ENCODE measurements at places on chromosomes 11 and 22. TPM values are rescaled to one million over a fixed set of nuclear protein-coding genes. Genes with fewer than 3 reads are reported as not detected.

GRCh38 chr11:57476757-57477506, 16.6 kb downstream of the RTN4RL2 start:
- H3K4me1 ChIP-seq = peaks cover 42% of the 10 kb centered on the region
- H3K36me3 ChIP-seq = no peaks in the 10 kb centered on the region
- H3K4me3 ChIP-seq = peak overlapping the region; percentile 80
- no peak overlapping the region for H3K27ac ChIP-seq
- H3K27me3 ChIP-seq = peaks cover 33% of the 10 kb centered on the region

- H3K36me3 ChIP-seq = no peaks in the 10 kb centered on the region
- no peaks in the 10 kb centered on the region for H3K4me1 ChIP-seq
- no peak overlapping the region for H3K27ac ChIP-seq
- peaks cover 7% of the 10 kb centered on the region for H3K27me3 ChIP-seq
Observed at GRCh38 chr22:33302549-33302948, 244.4 kb upstream of the SYN3 start.

DNA sequence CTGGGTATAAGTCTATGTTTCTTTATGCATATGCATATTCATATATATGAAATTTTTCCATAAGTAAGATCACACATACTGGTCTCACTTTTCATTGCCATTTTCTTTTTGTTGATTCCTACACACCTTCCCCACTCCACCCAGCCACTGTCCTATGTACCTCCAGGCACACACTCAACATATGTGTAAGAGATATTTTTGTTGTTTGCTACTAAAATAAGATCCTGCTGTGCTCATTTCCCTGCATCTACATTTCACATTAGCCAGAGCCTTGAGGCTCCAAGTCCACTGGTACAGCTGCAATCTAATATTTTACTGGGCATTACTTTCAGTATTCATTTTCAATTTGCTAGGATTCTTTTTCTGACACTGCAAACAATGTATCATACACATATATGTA, 8.1 kb upstream of the KRTAP5-10 start:
- no peaks in the 10 kb centered on the region for H3K36me3 ChIP-seq
- no peak overlapping the region for H3K27ac ChIP-seq
- no peaks in the 10 kb centered on the region for H3K4me1 ChIP-seq
- no peak overlapping the region for H3K4me3 ChIP-seq

The MOGAT2 gene
- total RNA-seq = not detected

DNA sequence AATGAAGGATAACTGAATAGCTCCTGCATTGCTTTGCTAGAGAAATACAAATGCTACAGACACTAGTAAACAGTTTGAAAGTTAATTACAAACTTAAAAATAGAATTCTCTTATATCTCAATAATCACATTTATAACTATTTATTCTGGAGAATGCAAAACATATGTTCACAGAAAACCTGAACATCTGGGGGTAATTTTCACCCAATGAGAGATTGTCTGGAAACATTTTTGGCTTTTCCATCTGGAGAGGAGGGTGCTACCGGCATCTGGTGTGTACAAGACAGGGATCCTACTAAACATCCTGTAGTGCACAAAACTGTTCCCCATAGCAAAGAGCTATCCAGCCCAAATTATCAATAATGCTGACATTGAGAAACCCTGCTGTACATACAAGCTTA, 378.4 kb upstream of the CHORDC1 start:
- no peak overlapping the region for H3K27ac ChIP-seq
- H3K4me1 ChIP-seq = no peaks in the 10 kb centered on the region
- no peaks in the 10 kb centered on the region for H3K27me3 ChIP-seq
- H3K4me3 ChIP-seq = no peak overlapping the region
- no peak for DNase-seq

- no peak for DNase-seq
- H3K4me3 ChIP-seq = no peak overlapping the region
- no peaks in the 10 kb centered on the region for H3K36me3 ChIP-seq
Observed at GRCh38 chr11:34750692-34751405, 130.0 kb downstream of the EHF start.

GRCh38 chr11:123694551-123694950, 40.1 kb upstream of the SCN3B start:
- no peak overlapping the region for H3K27ac ChIP-seq
- peaks cover 6% of the 10 kb centered on the region for H3K4me1 ChIP-seq
- peaks cover 38% of the 10 kb centered on the region for H3K27me3 ChIP-seq
- H3K4me3 ChIP-seq = no peak overlapping the region
- no peak for DNase-seq

DNA sequence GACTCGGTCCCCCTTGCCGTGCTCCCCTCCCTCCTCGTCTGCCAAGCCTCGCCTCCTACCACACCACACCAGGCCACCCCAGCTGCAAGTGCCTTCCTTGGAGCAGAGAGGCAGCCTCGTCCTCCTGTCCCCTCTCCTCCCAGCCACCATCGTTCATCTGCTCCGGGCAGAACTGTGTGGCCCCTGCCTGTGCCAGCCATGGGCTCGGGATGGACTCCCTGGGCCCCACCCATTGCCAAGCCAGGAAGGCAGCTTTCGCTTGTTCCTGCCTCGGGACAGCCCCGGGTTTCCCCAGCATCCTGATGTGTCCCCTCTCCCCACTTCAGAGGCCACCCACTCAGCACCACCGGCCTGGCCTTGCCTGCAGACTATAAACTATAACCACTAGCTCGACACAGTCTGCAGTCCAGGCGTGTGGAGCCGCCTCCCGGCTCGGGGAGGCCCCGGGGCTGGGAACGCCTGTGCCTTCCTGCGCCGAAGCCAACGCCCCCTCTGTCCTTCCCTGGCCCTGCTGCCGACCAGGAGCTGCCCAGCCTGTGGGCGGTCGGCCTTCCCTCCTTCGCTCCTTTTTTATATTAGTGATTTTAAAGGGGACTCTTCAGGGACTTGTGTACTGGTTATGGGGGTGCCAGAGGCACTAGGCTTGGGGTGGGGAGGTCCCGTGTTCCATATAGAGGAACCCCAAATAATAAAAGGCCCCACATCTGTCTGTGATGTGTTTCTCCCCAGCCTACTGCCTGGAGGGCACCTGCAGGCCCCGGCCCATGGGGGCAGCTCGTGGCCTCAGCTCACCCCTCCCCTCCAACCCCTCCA, 29.8 kb downstream of the CAPN1 start:
- peaks cover 13% of the 10 kb centered on the region for H3K4me1 ChIP-seq
- no peaks in the 10 kb centered on the region for H3K27me3 ChIP-seq
- no peak for DNase-seq
- no peak overlapping the region for H3K4me3 ChIP-seq

The MS4A15 gene
- not detected for total RNA-seq

DNA sequence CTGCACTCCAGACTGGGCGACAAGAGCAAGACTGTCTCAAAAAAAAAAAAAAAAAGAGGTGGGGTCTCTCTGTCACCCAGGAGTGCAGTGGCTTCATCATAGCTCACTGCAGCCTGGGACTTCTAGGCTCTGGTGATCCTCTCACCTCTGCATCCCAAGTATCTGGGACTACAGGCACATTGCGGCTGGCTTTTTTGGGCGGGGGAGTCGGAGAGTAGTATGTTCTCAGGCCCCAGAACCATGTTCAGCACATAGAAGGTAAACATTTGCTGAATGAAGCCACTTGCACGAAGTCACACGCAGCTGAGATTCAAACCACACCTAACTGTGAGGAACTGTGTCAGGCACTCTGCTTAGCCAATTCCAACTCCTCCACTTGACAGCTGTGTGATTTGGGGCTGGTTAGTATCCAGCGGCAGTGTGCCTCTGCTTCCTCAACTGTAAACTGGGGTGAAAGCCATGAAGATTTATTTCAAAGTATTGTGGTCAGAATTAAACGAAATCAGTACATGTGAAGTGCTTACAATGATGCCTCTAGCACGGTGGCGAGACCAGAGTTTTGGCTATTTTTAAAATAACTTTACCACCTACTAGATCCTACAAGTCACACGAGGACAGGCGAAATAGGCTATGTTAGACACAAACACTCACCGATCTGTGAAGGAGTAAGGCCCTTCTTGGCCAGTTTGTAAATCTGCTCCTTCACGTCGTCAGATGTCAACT, 789 bp downstream of the RPS13 start:
- H3K27me3 ChIP-seq = no peaks in the 10 kb centered on the region
- H3K4me1 ChIP-seq = peaks cover 48% of the 10 kb centered on the region
- H3K4me3 ChIP-seq = peak overlapping the region; percentile 95

DNA sequence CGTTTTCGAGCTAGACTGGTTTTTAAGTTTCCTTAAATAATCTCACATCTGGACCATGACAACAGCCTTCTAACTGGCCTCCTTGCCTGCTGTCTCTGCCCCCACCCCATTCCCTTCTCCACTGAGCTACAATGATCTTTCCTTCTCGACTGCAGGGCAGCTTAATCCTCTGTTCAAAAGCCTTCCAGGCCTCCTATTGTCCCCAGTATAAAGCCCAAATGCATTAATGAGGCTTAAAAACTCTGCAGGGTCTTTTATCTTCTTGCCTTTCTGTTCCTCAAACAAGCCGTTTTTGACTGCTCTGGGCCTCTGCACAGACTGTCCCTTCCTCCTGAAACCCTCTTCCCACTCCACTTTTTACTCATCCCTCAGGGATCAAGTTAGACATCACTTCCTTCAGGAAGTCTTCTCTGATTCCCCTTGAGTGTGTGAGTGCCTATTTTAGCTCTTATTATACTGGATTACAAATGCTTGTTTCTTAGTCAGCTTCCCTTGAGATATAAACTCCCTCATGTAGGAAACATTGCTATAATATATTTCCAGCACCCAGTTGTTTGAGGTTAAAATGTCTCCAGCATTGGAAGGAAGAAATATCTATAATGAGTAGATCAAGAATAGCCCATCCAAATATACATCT, 23.6 kb upstream of the PAMR1 start:
- no peak overlapping the region for H3K4me3 ChIP-seq
- H3K4me1 ChIP-seq = no peaks in the 10 kb centered on the region
- no peak overlapping the region for H3K27ac ChIP-seq
- H3K27me3 ChIP-seq = peaks cover 24% of the 10 kb centered on the region
- DNase-seq = no peak
- H3K36me3 ChIP-seq = no peaks in the 10 kb centered on the region

DNA sequence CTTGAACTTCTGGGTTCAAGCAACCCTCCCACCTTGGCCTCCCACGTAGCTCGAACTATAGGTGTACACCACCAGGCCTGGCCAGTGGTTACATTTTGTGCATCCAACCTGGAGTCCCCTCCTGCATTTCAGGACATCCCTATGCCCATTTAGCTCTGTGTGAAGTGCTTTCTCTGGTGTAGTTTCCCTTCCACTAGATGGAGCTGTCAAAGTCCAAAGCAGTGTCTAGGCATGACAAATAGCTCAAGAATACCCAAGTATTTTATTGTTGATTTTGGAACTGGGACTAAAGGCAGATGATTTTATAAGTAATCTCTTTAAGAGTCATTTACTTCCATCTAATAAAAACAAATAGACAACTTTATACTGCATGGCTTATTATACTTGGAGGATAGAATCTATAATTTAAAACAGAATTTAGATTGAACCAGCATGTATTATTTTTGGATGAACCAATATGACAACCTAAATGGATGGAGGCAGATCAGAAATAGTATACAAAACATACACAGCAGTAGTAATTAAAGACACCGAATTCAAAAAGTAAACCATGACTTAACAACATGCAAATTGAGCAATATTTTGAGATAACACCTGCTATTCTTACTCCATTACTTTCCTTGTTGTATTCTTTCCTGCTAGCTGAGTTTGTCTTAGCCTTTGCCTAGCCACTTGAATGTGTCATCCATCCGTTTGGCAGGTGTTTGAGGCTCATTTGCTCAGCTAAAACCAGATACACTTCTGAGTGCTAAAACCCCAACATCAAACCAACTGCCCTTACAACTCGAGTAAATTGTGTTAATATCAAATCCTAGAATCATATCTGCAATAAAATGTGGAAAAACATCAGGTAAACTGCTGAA, 37.7 kb downstream of the EIF4ENIF1 start:
- H3K4me3 ChIP-seq = no peak overlapping the region
- no peaks in the 10 kb centered on the region for H3K27me3 ChIP-seq
- H3K36me3 ChIP-seq = no peaks in the 10 kb centered on the region
- no peak for DNase-seq

The IL10RA gene
- 123 TPM for total RNA-seq

The KRTAP5-11 gene
- not detected for total RNA-seq

- H3K4me3 ChIP-seq = no peak overlapping the region
- H3K36me3 ChIP-seq = peaks cover 1% of the 10 kb centered on the region
- peaks cover 6% of the 10 kb centered on the region for H3K27me3 ChIP-seq
- H3K27ac ChIP-seq = no peak overlapping the region
Observed at GRCh38 chr11:79007771-79008402, 432.9 kb downstream of the TENM4 start.

The BARX2 gene
- total RNA-seq = 4.1 TPM

- no peaks in the 10 kb centered on the region for H3K36me3 ChIP-seq
- H3K4me3 ChIP-seq = no peak overlapping the region
- peaks cover 16% of the 10 kb centered on the region for H3K4me1 ChIP-seq
- no peaks in the 10 kb centered on the region for H3K27me3 ChIP-seq
- H3K27ac ChIP-seq = no peak overlapping the region
Observed at GRCh38 chr11:93501856-93502255, 41.3 kb downstream of the SMCO4 start.

DNA sequence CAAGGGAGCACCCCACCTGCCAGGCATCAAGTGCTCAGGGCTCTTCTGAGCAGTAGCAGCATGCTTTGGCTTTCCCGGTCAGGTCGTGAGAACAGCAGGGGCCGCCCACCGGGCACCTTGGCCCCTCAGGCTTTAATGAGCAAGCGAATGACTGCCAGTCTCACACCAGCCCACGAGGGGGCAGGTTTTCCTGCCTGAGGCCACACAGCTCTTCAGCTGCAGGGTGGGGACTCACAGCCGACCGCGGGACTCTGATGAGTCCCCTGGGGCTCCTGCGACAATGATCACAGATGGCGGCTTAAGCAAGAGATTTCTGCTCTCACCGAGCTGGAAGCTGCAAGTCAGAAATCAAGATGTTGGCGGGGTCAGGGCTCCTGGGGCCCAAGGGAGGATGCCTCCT, 14.3 kb upstream of the FGF19 start:
- H3K36me3 ChIP-seq = no peaks in the 10 kb centered on the region
- peak; percentile 19 for DNase-seq
- H3K4me1 ChIP-seq = peaks cover 6% of the 10 kb centered on the region

The MUC2 gene
- not detected for total RNA-seq

- no peaks in the 10 kb centered on the region for H3K27me3 ChIP-seq
- peak overlapping the region; percentile 65 for H3K4me3 ChIP-seq
- peak overlapping the region; percentile 96 for H3K27ac ChIP-seq
- no peak for DNase-seq
- peaks cover 3% of the 10 kb centered on the region for H3K36me3 ChIP-seq
- H3K4me1 ChIP-seq = peaks cover 52% of the 10 kb centered on the region
Observed at GRCh38 chr22:46730568-46731245, 7.3 kb downstream of the CERK start.

The TMPRSS13 gene
- 3.2 TPM for total RNA-seq

The FADS2 gene
- 70.4 TPM for total RNA-seq

Data from activated T-cell treated with anti-CD3 and anti-CD28 coated beads, Interleukin-2, amount 50 U/mL, for 72 hours (primary cell).